Renal pelvis (tissue), 12 donors: ENCODE measurements at places on chromosomes 2 and 18.

- no peak for DNase-seq
Observed at GRCh38 chr2:67904566-67904965, 158.2 kb downstream of the C1D start.

- no peak for DNase-seq
Observed at GRCh38 chr2:197889041-197889440, 84.6 kb downstream of the PLCL1 start.

GRCh38 chr18:39647627-39648534, 2082.3 kb upstream of the CELF4 start:
- DNase-seq, result peak; percentile 72

DNA sequence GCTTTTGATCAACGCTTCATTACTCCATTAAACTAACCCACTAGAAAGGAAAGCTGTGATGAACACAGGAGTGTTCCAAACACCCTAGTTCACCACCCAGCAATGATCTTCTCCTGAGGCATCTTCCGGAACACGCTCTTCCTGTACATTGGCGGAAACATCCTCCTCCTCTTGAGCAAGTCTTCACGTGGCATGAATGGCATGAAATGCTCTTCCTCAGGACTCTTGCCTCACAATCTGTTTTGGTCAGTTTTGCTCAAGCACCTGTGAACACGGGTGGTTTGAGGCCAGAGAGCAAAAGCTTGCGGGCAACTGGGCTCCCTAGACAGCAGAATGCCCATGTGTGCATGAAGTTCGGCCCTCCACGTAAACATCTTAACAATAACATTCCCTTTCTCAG, 734.2 kb upstream of the SALL3 start:
- DNase-seq, result no peak

GRCh38 chr2:241820625-241821384, 11.8 kb downstream of the NEU4 start:
- no peak for DNase-seq

- peak; percentile 22 for DNase-seq
Observed at GRCh38 chr2:197911667-197912066, 107.3 kb downstream of the PLCL1 start.

- DNase-seq, result no peak
Observed at GRCh38 chr2:216556202-216556601, 57.6 kb downstream of the RPL37A start.

GRCh38 chr2:148524519-148524919, 120.0 kb upstream of the EPC2 start:
- DNase-seq, result no peak

- DNase-seq, result no peak
Observed at GRCh38 chr2:181752301-181752700, 72.0 kb upstream of the NEUROD1 start.

GRCh38 chr18:43590182-43590903, 313.1 kb upstream of the SYT4 start:
- DNase-seq, result no peak

GRCh38 chr2:84373391-84373790, 85.7 kb downstream of the SUCLG1 start:
- DNase-seq, result no peak

DNA sequence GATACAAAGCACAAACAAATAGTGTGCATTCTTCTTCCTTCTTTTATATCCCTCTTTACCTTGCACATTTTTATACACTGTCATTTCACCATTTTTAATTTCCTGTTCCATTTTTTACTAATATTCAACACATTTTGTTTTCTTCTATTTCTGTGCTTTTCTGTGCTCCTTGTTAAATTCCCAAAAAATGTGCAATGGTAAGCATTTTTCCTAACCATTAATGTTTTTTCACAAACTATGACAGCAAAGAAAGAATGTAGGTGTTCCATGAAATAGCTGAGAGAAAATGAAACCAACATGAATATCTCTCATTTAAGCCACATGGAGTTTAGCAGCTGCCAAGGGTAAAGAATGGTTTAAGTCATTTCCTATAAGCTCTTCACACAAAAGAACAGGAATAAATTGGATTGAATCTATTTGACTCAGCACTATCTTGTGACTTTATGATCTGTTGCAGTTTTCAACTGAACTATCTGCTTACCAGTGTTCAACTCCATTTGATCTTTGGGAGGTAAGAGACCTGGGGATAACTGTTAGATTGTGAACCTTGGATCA, 145.7 kb upstream of the CDH19 start:
- DNase-seq, result no peak

GRCh38 chr2:240663546-240664190, 19.0 kb downstream of the AQP12B start:
- no peak for DNase-seq

DNA sequence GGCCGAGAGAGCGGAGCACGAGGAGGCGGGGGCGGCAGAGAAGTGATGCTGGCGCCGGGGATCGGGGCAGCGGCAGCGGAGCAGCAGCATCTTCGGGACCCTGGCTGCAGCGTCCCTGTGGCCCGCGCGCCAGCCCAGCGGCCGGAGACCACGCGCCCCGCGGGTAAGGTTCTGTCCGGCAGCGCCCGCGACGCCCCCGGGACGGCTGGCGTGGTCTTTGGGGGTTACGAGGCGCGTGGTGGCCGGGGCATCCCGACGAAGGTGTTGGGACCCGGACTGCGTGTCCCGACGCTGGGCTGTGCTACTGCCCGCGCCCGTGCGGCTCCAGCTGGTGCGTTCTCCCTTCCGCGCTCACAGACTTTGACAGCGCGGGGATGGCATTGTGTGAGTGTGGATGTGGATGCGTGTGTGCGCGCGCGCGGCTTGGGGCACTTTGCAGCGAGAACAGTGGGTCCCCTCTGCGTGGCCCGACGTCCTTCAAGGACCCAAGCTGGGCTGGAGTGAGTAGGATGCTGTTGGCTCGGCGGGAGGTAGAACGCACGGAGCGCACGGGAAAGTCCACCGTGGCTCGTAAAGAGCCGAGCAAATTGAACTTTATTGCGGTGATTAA, 405.0 kb downstream of the XIRP2 start:
- no peak for DNase-seq

DNA sequence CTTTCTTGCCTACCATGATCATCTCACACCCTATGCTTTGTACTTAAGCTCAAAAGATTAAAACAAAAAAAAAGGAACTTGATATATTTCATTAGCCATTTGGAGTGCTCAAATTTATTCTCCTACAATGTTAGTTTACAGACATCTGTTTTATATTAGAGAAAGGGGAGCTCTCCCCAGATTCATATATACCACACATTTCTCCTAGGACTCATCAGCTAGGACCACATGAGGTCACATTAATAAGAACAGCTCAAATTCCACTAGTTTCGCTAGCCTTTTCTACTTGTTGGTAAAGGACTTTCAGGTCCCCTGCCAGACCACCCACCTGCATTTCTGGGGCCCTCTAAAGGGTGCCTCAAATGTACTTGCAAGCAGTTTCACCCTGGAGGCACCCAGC, 151.2 kb upstream of the MMADHC start:
- no peak for DNase-seq

GRCh38 chr2:10265329-10266132, 37.2 kb upstream of the HPCAL1 start:
- DNase-seq, result no peak

- no peak for DNase-seq
Observed at GRCh38 chr2:32745191-32745590, 117.3 kb downstream of the TTC27 start.
